Stimulated activated CD8-positive, alpha-beta memory T cell treated with anti-CD3 and anti-CD28 coated beads, Interleukin-4, amount 100 ng/mL, for 1 hour (primary cell): ENCODE measurements at places on chromosomes 6 and 20.

DNA sequence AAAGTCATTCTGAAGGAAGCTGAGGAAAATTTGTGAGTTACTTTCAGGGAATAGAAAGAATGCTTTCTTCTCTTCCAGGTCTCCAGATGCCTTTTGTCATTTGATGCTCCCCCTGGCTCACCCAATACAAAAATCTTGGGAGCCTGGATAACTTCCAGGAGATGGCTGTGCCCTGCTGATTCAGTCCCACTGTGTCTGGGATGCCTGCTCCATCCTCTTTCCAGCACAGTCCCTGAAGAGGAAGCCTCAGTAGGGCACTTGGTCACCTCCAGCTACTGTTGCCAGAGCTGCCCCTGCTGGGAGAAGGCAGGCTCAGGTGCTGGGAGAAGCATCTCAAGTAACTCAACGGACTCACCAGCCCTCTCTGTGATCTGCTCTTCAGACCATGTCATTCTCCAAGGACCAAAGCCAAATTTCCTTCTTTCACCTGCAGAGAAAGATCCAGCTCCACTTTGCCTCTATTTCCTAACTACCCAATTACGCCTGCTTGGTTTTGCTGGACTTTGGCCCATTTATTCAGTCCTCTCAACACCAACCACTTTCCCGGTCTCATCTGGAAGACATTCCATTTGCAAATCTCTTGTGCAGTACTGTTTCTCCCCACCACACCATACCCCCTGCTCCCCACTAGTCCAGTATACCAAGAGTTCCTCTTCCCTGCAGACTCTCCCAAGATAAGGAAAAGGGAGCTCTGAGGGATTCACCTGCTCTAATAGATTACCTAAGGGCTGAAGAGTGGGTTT, 53.3 kb downstream of the SLC23A2 start:
- no peak for DNase-seq

GRCh38 chr6:124924333-124924759, 37.9 kb upstream of the RNF217 start:
- DNase-seq = no peak

GRCh38 chr20:50396623-50397022, 113.6 kb upstream of the PTPN1 start:
- no peak for DNase-seq

DNA sequence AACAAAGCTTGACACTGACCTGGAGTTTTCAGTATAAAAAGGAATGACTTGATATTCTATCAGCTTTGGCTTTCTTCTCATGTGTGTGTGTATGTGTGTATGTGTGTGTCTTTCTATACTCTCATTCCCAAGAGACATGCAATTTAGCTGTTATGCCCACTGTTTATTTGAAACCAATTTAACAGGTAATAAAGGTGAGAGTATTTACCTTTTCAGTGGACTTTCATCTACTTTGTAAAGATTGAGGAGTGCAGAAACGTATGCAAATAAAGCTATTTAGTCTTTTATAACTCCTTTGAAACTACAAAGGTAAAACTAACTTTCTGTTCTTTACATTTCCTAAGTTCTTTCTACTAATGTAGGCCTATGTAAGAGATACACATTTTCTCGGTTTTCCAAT, 103.5 kb upstream of the HS3ST5 start:
- DNase-seq = no peak

DNA sequence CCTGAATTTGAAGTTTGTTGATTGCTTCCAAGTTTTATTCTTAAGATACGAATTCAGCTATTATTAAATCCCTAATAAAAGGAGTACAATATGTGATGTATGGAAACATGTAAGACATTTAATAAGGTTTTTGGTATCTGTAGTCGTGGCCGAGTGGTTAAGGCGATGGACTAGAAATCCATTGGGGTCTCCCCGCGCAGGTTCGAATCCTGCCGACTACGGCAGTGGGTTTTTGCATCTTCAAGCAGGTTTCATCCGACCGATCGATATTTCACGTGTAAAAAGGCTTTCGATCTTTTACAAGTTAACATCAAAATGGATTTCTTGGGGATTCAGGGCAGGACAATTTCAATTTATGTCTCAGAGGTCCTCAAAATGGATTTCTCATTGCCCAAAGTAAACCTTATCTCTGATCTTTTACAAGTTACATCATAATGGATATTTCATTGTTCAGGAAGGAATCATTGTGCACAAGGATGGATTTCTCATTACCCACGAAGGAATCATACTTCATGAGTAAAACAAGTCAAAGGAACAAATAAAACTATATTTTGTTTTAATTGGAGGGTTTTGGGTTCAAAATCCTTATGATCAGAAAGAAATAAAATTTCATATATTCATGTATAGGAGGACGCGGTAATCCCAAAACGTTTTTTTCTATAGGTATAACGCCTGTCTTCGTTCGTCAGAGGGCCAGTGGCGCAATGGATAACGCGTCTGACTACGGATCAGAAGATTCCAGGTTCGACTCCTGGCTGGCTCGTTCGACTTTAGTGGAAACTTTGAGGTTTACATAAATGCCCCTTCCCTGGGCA, 37.3 kb upstream of the BTN3A2 start:
- DNase-seq = no peak
